ENCODE measurements at places on chromosomes 7 and 10.

GRCh38 chr10:133297504-133297903, 11.2 kb downstream of the TUBGCP2 start:
- no peak for DNase-seq

GRCh38 chr7:505171-505570, 14.5 kb downstream of the PDGFA start:
- DNase-seq: peak; percentile 13

- no peak for DNase-seq
These were observed 15.9 kb upstream of the ASB4 start for GRCh38 chr7:95469848-95470247.

DNA sequence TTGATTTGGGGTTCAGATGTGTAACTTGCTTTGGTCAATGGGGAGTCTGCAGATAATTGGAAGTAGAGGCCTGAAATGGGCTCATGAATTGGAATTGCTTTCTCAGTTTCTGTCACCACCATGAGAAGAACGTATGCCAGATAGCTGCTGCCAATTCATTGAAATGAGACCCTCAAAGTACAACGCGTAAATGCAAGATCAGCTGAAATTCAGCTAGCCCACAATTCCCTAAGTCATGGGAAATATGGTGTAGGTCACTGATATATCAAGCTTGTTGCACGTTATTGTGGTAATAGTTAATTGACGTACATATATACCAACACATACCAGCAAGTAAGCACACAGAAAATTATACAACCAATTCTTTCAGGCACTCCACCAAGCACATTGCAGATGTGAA, 520.0 kb downstream of the NRG3 start:
- no peak for DNase-seq

DNA sequence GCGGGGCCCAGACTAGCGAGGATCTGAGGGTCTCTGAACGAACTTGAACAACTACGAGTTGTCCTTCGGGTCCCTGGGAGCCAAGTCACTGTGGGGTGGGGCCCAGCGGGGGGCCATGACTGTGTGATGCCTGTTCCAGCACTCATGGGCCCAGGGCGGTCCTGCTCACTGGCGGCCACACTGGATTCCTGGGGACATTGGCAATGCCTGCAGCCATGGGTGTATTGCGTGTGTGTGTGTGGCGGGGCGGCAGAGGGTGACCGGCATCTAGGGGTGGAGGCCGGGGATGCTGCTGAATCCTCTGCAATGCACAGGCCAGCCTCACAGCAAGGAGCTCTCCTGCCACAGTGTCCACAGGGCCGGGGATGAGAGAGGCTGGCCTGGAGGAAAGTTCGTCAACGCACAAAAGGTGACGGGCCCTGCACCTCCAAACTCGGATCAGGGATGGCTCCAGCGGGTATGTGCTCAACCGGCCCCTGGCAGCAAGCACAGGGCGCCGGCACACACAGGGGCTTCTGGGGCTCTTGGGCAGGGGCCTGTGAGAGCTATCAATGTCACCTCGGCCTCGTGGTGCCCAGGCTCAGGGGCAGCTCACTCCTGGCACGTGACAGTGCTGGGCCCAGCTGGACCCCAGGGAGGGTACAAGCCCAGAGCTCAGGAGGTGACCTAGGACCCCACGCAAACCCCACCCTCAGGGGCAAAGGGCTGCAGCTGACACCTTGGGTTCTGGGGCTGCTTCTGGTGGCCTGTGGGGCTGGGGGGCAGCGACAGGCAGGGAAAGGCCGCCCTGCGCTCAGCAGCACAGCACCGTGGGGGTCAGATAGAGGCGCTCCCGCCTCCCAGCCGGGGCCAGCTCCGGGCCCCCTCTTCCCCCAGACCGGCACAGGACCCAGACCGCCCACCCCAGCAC, 27.9 kb downstream of the PAPOLB start:
- DNase-seq: no peak

DNA sequence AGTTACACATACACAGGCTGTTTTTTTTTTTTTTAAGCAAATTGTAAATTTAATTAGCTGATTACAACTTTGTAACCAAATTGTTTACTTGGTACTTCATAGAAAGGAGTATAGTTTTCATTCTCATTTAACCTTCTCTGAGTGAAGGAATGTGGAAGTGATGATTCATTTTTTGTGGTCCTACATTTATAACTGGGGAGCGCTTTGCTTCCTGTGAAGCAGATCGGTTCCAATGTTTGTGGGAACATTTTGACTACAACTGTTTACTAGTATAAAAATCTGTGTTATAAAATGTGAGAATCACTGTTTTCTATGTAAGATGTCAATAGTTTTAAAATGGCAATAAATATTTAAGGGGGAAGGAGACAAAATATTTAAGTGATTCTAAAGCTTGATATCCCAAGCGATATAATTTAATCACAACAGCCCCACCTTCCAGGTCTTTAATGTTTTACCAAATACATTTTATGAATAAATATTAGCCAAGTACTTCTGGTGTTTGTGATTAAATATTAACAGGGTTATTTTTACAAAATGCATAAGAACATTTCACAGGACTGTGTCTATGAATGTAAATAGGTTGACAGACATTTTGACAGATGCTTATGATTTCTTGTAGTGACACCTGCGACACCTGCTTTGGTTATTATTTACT, 57.1 kb downstream of the NXPH1 start:
- DNase-seq: no peak

- no peak for DNase-seq
These were observed 123.8 kb downstream of the TEX36 start for GRCh38 chr10:125559210-125559609.

- DNase-seq: no peak
These were observed 12.2 kb downstream of the TAS2R16 start for GRCh38 chr7:122983261-122983660.

DNA sequence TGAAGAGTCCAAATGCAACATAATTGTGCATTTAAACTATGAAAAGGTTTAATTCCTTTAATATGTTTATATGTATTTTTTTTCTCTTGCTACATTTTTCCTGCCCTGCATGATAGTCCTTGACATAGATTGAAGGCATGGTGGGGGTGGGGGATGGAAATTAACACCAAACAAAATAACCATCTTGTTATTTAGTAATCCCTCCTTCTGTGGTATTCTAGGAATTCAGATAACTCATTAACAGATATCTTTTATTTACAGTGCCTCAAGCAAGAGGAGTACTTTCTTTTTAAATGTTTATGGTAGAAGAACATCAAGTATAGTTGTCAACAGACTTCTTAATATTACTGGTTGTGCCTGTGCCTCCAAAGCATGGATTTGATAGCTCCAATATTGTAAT, 337.6 kb upstream of the SEMA3A start:
- no peak for DNase-seq

DNA sequence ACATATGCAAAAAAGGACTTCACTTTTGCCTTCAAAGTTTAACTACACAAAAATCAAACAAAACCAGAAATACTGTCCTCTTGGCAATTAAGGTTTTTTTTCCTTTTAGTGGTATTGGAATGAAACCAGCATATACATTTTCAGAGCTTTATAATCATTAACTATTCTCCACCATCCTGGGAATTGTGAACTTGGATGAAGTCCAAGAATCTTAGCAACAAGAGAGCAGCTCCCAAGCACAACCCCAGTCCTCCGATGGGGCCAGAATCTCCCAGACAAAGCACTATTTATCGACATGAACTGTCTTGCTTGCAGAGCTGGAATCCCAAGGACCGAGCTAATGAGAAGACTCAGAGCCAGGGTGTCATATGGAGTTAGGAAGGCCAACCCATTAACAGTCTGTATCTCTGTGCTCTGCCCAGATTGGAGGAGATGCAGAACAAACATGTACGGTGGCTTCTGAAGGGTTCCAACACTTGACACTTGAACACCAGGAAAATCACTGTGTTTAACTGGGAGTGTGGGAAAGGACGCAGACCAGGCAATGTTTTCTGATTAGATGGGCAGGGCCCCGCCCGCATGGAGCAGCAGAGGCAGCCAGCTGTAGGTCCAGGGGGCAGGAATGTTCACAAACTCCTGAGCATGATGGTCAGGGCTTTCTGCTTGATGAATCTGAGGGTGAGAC, 35.5 kb downstream of the PPP1R3C start:
- DNase-seq: no peak

DNA sequence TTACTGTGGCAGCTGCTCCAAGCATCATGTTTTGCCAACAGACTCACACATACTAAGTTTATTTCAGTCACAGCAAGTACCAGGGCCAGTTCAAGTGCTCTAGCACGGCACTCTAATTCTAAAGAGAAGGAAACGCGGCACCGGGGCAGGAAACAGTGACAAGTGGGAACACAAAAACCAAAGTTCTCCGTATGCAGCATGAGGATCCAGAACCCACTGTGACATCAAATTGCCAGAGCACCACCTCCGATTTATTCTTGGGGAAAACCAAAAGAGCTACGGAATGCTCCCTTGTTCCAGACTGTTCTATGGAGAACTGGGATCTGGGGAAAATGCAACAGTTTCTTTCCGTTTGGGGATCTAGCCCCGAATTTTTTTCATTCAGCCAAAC, 448 bp upstream of the PTER start:
- no peak for DNase-seq

- no peak for DNase-seq
These were observed 28.9 kb downstream of the CNNM1 start for GRCh38 chr10:99358101-99358500.

- DNase-seq: no peak
These were observed 67.8 kb downstream of the EGFR start for GRCh38 chr7:55086413-55087201.

- no peak for DNase-seq
These were observed 84.2 kb upstream of the IKZF1 start for GRCh38 chr7:50220273-50220672.

DNA sequence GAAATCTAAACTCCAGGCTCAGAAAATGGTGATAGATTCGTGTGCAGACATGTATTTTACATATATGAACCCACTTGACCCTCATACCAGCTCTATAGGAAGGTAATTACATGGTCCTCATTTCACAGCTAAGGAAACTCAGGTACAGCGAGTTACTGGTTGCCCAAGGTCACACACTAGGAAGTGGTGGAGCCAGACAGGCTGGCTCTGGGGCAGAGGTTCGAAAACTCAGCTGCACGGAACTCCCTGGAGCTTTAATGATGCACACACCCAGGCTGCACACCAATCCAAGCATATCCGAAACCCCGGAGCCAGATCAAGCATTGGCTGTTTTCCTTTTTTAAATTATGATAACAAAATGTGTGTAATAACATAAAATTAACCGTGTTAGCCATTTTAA, 172.4 kb downstream of the COBL start:
- no peak for DNase-seq

- DNase-seq: no peak
These were observed 37.3 kb downstream of the SH3PXD2A start for GRCh38 chr10:103818105-103818504.

GRCh38 chr10:7470371-7470770, 59.5 kb upstream of the SFMBT2 start:
- DNase-seq: no peak

DNA sequence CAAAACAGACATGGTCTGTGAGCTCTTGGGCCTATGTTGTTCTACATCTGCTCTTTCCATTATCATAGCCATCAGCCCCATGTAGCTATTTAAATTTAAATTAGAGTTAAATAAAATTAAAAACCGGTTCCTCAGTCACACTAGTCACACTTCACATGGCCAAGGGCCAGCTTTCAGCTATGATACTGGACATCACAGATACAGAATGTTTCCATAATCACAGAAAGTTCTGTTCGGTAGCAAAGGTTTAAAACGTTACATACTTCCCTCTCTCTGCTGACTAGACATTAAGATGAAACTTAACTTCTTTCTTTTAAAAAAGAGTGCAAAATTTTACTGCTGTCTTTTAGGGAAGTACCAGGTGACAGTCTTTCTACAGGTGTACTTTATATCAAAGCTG, 43.0 kb downstream of the SRPK2 start:
- DNase-seq: no peak

DNA sequence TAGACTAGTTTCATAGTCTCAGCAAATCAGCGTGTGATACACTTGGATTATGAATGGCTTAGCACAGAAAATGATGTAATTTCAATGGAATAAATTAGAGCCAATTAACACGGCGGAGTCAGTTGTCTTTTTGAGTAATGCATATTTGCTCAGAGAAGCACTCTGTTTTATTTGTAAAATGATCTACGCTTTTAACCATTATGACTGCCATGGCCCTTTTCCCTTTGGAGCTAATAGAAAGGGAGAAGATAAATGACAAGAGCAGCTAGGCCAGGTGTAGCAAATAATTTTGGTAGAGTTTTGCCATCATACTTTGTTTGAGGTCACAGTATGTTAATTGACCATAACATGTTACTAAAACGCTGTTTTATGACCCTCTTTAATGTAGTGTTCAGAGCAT, 86.8 kb downstream of the GPR158 start:
- DNase-seq: no peak

- no peak for DNase-seq
These were observed 4.1 kb downstream of the ACBD7 start for GRCh38 chr10:15084502-15084922.

GRCh38 chr7:74083928-74084721, 521 bp downstream of the LIMK1 start:
- DNase-seq: no peak

DNA sequence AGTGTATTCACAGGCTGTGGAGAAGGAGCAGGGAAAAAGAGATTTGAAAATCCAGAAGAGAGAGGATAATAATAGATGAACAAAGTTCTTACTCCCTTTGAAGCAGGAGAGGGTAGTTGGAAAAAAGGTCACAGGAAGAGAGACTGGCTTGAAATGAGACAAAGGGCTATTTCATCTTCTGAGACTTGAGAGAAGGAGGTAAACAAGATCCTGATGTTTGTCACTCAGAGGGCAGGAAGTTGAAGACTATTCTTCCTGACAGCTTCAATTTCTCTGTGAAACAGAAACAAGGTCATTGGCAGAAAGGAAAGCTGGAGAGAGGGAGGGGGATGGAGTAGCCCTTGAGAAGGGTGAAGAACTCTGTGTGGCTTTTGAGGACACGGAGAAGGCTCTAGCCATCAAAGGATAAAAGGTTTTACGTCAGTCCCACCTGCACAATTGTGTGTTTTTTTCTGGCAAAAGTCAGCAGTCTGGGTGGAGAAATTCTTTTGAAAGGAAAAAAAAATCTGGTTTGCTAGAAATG, 216.1 kb upstream of the STEAP4 start:
- DNase-seq: no peak

DNA sequence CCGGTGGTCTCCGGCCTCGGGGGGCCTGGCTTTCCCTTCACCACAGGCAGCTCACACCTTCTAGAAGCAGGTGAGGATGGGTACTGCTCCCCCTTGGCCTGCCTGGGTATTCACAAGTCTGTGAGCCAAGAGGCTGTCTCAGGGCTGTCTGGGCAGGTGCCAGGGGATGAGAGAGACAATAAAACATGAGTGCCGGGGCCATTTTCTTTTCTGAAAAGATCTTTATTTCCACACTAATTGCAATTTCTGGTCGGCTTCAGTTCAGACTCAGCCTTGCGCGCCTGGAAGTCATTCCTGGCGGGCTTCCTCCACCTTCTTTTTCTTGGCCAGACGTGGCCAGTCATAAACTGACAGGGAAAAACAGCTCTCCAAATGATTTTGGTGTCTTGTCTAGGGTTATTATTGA, 171.2 kb downstream of the ARHGAP12 start:
- DNase-seq: peak; percentile 63

- no peak for DNase-seq
These were observed 1016.4 kb upstream of the KCND2 start for GRCh38 chr7:119256446-119257131.
